ENCODE measurements at places on chromosomes 6 and 20.

GRCh38 chr6:39753725-39754045 lies 28.5 kb upstream of the KIF6 start:
- no peak for ATAC-seq

DNA sequence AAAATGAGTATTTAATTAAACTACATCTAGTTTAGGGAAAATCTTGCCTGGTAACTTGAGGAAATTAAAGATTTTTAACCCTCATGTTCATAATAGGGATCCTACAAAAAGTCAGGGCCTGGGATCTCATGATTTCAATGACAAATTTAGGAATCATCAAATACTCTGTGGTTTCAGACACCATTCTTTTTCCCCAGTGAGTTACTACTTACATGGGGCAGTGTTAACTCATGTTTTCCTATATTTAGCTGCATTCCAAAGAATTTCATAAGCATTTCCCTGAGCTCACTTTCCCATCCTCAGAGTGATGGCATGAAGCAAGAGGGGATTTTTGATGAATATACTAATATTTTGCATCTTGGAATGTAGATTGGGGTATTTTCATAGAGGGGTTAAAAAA lies 321.7 kb downstream of the CENPW start:
- no peak for ATAC-seq

DNA sequence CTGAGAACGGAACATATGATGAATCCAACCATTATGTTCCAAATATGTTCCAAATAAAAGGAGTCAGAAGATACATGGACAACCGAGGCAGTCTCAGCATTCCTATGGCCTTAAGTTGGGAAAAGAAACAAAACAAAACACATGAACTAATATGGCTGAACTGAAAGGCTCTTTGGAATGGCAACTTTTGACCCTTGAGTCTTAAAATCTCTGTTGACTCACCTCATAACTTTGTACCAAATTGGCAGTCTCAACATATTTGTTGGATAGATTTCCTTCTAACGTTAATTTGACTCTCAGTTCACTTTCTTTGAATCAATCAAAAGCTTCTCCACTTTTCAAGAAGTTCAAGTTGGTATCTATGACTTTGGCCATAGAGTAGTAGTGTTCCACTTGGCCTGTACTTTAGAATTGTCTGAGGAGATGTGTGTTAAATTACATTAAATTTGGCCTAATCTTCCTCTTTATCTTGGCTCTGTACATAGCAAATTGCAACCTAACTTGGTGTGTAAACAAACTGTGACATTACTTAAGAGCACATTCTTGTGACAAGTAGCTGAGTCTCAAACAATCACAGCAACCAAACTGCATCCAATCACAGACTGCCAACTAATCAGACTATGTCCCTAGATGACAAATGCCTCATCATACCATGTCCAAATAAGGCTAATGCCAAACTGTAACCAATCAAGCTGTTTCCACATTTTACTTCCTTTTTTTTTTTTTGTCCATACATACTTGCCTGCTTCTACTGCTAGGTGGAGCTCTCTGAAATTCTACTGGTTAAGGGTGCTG lies 208.8 kb downstream of the BMP2 start:
- ATAC-seq, result no peak

GRCh38 chr20:58389324-58389967 lies 417 bp downstream of the VAPB start:
- ATAC-seq, result peak; percentile 30

GRCh38 chr6:68638230-68638900 lies 3.3 kb downstream of the ADGRB3 start:
- no peak for ATAC-seq

DNA sequence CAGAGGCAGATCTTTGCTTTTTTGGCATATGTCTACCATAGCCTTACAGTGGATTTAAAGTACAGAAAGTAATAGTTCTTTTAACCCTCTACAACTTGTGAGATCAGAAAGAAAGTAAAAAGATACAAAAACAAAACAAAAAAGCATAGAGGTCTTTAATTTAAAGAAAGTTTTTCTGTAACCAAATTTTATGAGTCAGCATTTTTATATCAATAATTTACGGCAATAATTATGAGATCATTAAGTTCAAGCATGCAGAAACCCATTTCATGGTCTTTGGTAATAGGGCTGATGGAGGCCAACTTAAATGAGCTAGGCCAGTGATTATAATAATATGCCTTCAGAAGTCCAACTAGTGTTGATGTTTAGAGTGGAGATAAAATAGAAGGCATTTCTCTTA lies 145.9 kb downstream of the AIG1 start:
- ATAC-seq, result no peak

DNA sequence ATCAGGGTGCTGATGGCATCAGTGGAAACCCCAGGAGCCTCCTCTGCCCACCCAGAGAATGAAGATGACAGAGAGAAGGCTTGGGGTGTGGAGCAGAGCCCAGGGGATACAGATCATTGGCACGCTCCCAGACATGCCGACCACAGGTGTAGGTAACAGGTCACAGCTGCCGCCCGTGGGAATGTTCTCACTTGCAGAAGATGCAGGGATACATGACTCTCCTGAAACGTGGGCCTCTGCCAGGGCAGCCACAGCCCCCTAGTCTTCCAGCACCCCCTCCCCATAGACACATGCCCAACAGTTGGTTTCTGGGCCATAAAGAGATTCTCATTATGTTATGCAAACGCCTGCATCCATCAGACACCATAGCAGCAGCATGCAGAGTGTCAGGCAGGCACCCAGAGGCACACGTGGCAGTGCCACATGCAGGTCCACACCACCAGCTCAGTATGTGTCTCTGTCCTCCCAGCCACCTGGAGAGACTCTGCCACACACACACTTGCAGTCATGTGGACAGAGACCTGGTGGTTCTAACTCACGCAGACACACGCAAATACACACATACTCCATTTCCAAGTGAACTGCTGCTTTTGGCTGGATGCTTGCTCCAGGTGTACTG lies 45.5 kb downstream of the LRFN2 start:
- no peak for ATAC-seq

DNA sequence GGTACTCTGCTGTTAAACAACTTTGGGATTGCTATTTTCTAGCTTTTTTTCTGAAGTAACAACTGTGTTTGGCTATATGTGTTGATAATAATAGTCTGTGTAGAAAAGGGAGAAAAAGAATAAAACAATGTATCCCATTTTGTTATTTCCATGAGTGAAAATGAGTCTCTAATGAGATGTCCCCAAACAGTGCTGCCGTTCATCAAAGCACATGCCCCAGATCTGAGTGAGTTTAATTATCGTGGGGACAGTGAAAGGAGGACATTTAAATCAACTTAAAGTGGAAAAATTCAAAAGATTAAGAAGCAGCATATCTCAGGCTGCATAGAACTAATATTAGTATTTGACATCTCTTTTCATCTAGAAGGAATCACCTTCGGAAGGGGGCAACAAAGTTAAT lies 59.6 kb downstream of the NCOA7 start:
- no peak for ATAC-seq

DNA sequence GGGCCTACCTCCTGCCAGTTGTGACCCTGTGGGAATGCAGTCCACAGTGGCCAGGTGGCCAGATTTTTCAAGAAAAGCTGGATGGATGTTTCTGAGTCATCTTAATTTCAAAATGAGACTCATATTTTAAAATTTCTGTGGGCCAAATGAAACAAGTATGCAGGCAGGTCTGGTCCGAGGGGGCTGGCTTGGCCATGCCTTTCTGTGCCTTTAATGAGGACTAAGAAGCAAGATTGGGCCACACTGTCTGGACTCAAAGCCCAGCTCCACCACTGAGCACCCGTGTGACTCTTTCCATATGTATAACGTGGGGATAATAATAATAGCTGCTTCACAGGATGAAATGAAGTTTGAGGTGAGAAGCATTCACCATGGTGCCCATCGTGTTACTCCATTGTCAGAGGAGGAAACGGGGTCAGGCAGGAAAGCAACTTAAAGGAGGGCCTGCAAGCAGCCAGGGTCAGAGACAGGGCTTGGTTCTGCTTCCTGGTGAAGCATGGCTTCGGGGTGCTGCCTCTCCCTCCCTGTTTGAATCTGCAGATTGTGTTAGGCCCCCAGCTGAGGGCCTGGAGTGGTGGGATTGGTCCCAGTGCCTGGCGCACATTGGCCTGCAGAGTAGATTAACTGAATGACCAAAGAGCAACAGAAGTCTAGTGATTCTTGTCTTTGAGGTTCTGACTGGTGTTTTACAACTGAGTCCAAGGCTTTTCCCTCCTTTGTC lies 3.8 kb downstream of the SOX12 start:
- no peak for ATAC-seq

DNA sequence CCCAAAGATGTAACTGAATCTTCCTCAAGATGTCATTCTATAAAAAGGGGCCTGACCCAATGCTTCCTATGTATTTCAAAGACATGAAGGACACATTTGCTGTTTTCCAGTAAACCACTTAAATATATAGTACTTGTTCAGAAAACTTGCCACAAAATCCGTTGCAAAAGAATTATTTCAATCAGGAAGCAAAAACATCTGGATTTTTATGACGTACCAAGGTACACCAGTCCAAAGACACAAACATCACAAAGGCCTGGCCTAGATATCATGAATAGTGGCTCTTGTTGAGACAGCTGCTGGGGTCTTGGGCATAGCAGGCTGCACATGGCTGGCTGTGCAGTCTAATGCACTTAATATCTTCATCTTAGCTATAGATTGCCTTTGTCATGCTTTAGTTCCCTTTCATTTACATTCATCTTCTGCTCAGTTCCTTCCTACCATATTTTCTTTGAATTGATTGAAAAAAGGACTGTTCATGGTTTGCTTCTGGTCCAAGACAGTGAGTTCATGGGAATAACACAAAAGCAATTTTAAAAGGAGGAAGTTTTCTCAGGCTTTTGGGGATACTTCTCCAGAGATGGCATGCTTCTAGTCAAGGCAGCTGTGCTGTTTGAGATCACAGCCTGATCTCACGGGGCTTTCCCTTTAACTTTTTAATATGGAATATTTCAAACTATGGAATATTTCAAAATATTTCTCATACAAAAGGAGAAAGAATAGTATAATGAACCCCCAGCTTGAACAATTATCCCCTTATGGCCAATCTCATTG lies 44.5 kb downstream of the MYLIP start:
- no peak for ATAC-seq

GRCh38 chr6:100099189-100100074 lies 105.4 kb upstream of the MCHR2 start:
- ATAC-seq, result no peak
